ENCODE measurements at places on chromosomes 5 and 9.
A peak's percentile ranks its signal among the peaks of the same experiment; 100 is the strongest.

- no peak for DNase-seq
Measured at GRCh38 chr9:88193766-88194165, 55.5 kb upstream of the SPATA31C2 start.

GRCh38 chr9:74494490-74494889, 2.6 kb upstream of the RORB start:
- DNase-seq: no peak

DNA sequence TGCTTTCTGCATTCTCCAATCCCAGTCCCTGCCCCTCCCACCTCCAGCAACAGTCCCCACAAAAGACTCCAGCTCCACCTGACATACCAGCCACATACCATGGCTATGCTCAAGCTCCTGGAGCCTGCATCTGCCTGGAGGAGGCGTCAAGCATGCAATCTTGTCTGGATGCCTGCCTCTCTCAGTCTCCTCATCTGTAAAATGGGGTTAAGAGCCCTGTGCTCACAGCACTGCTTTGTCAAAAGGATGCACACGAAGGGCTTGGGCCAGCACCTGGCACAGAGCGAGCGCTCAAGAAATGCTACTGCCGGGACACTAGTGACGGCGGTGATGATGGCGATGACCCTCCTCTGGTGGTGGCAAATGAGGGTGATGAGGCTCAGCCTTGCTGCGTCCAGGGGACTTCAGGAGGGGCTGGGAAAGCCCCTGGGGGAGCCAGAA, 202.9 kb upstream of the IER5L start:
- no peak for DNase-seq

DNA sequence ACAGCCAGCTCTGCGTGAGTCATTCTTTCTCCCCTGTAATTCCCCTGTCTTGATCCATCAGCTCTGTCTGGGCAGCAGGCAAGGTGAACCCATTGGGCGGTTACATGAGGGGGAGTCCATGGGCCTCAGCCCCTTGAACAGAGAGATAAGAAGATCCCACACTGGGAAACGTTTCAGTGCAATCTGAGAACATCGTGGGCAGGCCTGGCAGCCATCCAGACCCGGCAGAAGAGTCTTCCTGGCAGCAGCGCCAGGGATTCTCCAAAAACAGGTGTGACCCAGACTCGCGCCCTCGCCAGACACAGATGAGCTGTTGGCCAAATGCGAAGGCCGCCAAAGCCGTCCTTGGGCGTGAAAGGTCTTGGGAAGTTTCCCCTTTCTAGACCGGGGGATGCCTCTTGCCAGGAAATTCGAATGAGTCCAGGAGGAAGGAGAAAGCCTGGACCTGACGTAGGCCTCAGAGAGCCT, 6.4 kb upstream of the SLC12A7 start:
- no peak for DNase-seq

DNA sequence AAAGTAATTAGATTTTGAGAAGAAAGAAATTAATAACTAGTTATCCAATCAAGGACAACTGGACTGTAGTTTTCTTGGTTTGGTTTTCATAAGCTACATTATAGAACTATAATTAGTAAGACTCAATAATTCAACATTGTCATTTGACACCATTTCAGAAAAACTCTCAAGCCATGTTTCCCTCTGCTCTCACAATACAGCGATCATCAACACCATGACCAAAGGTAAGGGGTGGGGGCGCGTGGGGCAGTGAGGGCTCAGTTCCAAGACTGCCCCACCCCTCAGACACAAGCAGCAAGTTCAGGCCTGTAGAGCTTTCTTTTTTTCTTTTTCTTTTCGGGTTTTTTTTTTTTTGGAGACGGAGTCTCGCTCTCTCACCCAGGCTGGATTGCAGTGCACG, 6.4 kb downstream of the CMBL start:
- DNase-seq: no peak

DNA sequence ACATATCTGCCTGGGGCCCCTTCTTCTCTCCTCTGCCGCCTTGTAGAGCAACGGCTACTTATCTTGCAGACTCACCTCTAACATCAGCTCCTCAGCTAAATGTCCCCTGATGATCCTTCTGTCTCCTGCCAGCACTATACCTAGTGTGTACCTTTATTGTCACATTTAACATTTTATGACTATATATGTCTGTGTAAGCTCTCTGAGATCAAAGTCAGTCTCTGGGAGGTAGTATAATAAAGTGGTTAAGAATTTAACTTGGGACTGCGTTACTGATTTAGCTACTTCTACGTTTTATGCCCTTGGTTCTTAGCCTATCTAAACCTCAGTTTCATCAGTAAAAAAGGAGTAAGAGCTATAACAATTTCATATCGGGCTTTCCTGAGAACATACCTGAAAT, 2.2 kb downstream of the TMED7 start:
- no peak for DNase-seq

GRCh38 chr9:103872811-103873210, 221.3 kb upstream of the SMC2 start:
- DNase-seq: no peak

DNA sequence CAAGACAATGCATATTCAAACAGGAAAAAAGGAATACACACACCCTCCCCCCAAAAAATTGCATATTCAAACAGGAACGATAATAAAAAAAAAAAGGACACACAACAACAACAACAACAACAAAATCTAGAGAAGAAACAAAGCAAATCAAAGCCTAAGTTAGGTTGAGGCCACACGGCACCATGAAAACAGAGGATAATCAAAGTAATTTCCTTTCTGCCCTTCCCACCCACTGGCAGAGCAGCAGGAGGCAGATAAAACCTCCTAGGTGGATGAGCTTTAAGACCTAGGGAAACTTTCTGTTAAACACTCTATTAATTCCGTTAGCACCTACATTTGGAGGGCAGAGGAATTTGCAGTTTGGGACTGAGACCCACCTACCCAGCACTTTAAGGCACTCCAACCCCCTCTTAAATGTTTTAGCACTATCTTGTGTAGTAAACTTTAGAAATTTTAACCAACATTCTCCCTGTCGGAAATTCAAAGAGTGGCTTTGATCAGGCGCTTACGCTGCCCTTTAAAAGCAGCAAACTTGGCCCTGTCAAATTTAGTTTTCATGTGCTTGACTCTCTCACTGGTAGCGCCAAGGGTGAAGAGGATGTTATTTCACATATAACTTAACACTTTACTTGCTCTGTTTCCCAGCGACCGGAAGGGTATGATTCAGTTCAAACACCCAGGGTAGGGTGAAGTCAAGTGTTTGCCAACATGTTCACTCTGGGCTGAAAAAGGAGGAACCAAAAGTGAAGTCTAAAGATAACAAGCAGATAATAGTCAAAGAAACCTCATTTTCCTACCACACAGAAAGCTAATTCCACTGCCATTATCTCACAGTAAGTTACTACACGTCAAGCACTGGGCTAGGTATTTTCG, 9.2 kb downstream of the ENC1 start:
- peak; percentile 79 for DNase-seq

DNA sequence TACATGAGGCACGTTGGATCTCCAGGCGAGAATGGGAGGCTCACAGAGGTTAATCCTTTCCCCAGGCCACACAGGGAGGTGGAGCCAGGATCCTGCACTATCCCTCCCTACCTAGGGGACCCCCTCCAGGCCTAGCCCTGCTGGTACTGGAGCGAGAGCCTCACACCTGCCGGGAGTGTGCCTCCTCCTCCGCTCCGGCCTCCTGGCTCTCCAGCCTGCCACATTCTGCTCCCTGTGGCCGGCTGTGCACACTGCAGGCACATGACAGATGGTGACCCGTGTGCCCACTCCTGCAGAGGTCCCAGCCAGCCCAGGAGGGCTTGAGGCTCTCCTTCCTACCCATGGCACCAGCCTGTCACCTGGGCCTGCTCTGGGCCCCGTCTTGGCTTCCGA, 93.4 kb downstream of the RXRA start:
- DNase-seq: no peak

DNA sequence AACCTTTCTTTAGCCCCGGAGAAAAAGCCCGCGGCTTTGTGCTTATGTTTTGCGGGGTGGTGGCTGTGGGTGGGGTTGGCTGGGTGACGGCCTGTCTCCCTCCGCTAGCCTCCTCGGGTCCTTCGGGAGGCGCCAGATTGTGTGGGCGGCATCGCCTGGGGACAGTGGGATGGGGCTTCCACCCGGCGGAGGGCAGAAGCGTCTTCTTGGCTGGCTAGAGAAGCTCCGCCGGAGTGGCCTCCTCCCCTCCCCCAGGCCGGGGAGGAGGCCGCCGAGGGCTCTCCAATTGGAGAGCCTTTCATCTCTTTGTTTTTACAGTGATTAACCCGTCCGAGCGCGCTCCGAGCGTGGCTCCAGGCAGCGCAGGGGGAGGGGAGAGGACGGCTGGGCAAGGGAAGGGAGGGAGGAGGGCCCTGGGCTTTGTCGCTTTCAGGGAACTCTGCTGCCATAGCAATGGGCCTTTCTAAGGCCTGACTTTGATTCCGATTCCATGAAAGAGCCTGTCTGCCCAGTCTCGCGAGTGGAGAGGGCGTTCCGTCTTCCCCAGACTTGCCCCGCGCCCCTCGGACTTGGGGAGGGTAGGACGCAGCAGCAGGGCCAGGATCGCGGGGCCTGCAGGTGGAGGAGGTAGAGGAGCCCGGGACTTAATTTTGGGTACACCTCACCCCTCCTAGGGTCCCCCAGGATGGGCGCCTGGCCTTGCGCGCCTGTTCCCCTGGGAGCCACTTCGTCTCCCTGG, 36.7 kb upstream of the TIFAB start:
- no peak for DNase-seq

DNA sequence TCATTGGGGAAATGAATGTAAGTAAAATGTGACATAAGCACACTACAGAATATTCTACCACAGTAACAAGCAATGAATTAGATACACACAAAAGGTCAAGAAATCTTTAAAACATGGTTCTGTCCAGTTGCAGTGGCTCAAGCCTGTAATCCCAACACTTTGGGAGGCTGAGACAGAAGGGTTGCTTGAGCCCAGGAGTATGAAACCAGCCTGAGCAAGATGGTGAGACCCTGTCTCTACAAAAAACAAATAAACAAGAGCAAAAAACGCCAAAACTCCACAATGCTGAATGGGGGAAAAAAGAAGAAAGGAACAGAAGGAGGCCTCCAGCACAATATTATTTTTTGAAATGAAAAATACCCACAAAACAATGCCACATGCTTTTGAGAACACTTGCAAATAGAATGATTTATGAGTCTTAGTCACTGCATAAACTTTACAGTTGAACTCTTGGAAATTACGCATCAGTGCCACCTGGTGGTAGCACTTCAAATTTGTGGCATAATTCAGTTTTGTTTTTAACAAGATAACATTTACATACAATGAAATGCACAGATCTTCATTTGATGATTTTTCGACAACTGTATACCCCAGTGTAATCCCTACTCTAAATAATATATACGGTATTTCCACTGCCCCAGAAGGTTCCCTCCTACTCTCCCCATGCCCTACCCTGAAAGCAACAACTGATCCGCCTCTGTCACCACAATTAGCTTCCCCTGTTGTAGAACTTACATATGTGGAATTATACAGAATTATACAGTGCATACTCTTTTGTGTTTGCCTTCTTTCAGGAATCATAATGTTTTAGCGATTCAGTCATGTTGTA, 14.4 kb upstream of the SPINK4 start:
- DNase-seq: peak; percentile 37

- no peak for DNase-seq
Measured at GRCh38 chr5:75856056-75856455, 138.8 kb upstream of the POC5 start.

GRCh38 chr5:30502277-30502676, 691.2 kb upstream of the CDH6 start:
- DNase-seq: peak; percentile 61

DNA sequence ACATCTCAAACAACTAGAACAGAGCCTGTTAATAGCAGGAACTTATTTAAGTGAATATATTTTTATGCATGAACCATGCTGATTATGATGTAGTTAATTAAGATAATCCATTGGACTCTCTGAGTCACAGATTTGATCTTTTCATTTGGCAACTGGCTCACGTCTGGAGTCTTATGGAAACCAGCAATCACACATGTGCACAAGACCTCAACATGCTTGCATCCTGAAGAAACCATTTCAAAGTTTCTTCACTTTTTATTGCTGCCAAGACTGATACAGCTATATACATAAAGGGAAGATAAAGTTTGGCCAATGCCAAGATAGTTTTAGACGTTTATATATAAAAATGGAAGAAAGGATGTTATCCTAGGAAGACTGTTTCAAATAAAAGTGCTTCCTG, 13.3 kb upstream of the C9 start:
- no peak for DNase-seq

GRCh38 chr5:11248966-11249365, 487.9 kb upstream of the DAP start:
- DNase-seq: no peak

DNA sequence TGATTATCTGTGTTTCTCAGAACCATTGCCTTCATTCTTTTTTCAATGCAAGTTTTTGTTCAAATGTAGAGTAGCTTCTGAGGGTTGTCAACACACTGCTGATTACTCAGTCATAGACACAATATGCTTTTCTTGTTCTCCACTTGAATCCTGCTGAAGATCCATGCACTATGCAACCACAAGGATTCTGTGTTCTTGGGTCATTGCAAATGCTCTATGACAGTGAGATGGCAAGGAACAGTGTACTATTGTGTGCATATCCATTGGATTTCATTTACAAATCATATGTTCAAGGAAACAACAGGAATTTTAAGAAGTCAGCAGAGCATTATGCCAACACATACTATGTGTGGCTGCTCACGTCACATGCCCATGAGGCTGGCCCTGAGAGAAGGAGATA, 1590.2 kb downstream of the EFNA5 start:
- no peak for DNase-seq

GRCh38 chr9:113564498-113565237, 101.1 kb downstream of the RGS3 start:
- no peak for DNase-seq

DNA sequence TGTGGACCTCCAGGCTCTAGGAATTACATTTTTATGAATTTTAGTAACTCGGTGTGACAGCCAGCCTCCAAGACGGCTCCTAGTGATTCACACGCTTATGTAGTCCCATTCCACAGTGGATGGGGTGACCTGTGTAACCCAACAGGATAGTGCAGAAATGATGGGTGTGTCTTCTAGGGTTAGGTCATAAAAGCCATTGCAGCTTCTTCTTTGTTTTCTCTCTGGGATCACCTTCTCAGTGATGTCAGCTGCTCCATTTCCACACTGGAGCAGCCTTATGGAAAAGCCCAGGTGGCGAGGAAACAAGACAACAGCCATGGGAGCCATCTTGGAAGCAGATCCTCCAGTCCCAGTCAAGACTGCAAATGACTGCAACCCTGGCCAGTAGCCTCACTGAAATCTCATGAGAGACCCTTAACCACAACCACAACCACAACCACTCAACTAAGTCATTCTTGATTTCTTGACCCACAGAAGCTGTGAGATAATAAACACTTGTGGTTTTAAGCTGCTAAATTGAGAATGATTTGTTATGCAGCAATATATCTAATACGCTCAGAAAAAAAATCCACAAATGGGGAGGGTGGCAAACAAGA, 5.1 kb upstream of the GNPDA1 start:
- DNase-seq: peak; percentile 31

GRCh38 chr9:86021166-86021565, 78.2 kb downstream of the GOLM1 start:
- DNase-seq: no peak

GRCh38 chr5:102216678-102217077, 79.4 kb downstream of the SLCO4C1 start:
- DNase-seq: no peak

All from non-pigmented ciliary epithelial cell (primary cell).